ENCODE measurements at places on chromosomes 11 and 22. TPM values are rescaled to one million over a fixed set of nuclear protein-coding genes. Genes with fewer than 3 reads are reported as not detected.

GRCh38 chr22:48751539-48752437, 1075.9 kb downstream of the BRD1 start:
- H3K4me1 ChIP-seq = no peaks in the 10 kb centered on the region
- no peak overlapping the region for H3K27ac ChIP-seq

GRCh38 chr22:26995235-26995634, 337.8 kb downstream of the MIAT start:
- no peaks in the 10 kb centered on the region for H3K36me3 ChIP-seq
- no peak overlapping the region for H3K4me3 ChIP-seq
- H3K4me1 ChIP-seq = 0 out of 2 replicates have a peak, but pooled peaks cover 7% of the 10 kb centered on the region
- no peaks in the 10 kb centered on the region for H3K27me3 ChIP-seq
- no peak overlapping the region for H3K27ac ChIP-seq
- no peak for DNase-seq

- no peak for DNase-seq
- H3K27ac ChIP-seq = no peak overlapping the region
- H3K27me3 ChIP-seq = no peaks in the 10 kb centered on the region
- H3K36me3 ChIP-seq = peaks cover 7% of the 10 kb centered on the region
- H3K4me1 ChIP-seq = no peaks in the 10 kb centered on the region
- H3K4me3 ChIP-seq = no peak overlapping the region
Measured at GRCh38 chr11:3786781-3787428, 10.4 kb downstream of the NUP98 start.

DNA sequence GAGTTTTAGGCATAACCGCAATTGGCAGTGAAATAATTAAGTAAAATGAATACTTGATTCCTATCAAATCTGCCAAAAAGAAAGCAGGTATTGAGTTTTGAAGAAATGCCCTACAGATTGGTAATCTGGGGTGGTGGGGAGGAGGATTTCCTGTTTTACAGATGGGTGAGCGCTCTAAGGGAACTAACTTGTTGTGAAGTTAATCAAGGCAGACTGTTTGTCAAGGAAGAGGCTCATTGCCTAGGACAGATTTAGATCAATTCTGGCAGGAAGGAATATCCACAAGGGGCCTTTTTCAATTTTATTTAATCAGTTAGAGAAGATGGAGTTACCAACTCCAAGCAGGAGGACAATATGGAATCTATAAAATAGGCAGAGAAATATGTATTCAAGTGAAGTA, 271.5 kb upstream of the CCDC90B start:
- no peaks in the 10 kb centered on the region for H3K4me1 ChIP-seq
- no peak overlapping the region for H3K4me3 ChIP-seq
- no peaks in the 10 kb centered on the region for H3K36me3 ChIP-seq
- DNase-seq = no peak
- H3K27ac ChIP-seq = no peak overlapping the region

GRCh38 chr11:120034881-120035630, 102.9 kb downstream of the TRIM29 start:
- no peak overlapping the region for H3K4me3 ChIP-seq
- no peaks in the 10 kb centered on the region for H3K4me1 ChIP-seq
- H3K27me3 ChIP-seq = no peaks in the 10 kb centered on the region
- H3K36me3 ChIP-seq = no peaks in the 10 kb centered on the region
- no peak for DNase-seq
- no peak overlapping the region for H3K27ac ChIP-seq

GRCh38 chr11:61332281-61332796, 566 bp downstream of the DDB1 start:
- peak; percentile 59 for DNase-seq
- peak overlapping the region; percentile 96 for H3K4me3 ChIP-seq
- peak overlapping the region; percentile 41 for H3K27ac ChIP-seq
- peaks cover 26% of the 10 kb centered on the region for H3K36me3 ChIP-seq

GRCh38 chr11:130798280-130798679, 118.0 kb downstream of the SNX19 start:
- no peak overlapping the region for H3K27ac ChIP-seq
- H3K36me3 ChIP-seq = no peaks in the 10 kb centered on the region
- H3K27me3 ChIP-seq = no peaks in the 10 kb centered on the region
- H3K4me3 ChIP-seq = no peak overlapping the region
- H3K4me1 ChIP-seq = no peaks in the 10 kb centered on the region

DNA sequence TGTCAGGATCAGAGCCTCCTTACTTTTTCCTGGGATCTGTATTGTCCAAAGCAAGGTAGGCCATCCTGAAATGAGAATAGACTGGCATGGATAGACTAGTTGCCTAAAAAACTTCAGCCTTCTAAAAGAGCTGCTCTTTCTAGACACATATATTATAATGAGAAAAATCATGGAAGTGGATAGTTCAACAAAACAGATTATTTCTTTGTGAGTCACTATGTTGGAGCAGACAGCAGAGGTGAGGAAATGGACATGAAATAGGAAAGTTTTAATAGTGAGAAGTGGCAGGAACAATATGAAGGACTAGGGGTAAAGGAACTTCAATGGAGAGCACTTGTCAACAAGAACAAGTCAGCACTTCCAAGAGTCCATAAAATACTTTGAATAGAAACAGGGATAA, 101.9 kb upstream of the ANO3 start:
- no peak for DNase-seq
- no peaks in the 10 kb centered on the region for H3K27me3 ChIP-seq
- no peak overlapping the region for H3K4me3 ChIP-seq

DNA sequence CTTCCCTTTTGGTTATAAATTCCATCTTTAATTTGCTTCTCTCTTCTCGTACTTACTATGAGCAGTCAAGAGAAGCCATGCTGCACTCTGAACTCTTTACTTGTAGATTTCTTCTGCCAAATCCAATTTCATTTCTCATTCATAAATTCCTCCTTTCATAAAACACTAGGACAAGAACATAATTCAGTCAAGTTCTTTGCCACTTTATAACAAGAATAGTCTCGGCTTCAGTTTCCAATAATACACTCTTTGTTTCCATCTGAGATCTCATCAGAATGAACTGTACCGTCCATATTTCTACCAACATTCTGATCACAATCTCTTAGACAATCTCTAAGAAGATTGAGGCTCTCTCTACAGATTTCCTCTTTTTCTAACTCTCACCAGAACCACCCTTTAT, 25.1 kb downstream of the IZUMO1R start:
- H3K27ac ChIP-seq = no peak overlapping the region
- DNase-seq = no peak
- H3K36me3 ChIP-seq = no peaks in the 10 kb centered on the region
- H3K4me3 ChIP-seq = no peak overlapping the region
- no peaks in the 10 kb centered on the region for H3K27me3 ChIP-seq

Gene ISX
- total RNA-seq = not detected

- H3K27ac ChIP-seq = peak overlapping the region; percentile 95
- no peaks in the 10 kb centered on the region for H3K36me3 ChIP-seq
- DNase-seq = no peak
Measured at GRCh38 chr11:134949121-134950090, 537.4 kb upstream of the B3GAT1 start.
